ENCODE measurements at places on chromosomes 3 and 15.

DNA sequence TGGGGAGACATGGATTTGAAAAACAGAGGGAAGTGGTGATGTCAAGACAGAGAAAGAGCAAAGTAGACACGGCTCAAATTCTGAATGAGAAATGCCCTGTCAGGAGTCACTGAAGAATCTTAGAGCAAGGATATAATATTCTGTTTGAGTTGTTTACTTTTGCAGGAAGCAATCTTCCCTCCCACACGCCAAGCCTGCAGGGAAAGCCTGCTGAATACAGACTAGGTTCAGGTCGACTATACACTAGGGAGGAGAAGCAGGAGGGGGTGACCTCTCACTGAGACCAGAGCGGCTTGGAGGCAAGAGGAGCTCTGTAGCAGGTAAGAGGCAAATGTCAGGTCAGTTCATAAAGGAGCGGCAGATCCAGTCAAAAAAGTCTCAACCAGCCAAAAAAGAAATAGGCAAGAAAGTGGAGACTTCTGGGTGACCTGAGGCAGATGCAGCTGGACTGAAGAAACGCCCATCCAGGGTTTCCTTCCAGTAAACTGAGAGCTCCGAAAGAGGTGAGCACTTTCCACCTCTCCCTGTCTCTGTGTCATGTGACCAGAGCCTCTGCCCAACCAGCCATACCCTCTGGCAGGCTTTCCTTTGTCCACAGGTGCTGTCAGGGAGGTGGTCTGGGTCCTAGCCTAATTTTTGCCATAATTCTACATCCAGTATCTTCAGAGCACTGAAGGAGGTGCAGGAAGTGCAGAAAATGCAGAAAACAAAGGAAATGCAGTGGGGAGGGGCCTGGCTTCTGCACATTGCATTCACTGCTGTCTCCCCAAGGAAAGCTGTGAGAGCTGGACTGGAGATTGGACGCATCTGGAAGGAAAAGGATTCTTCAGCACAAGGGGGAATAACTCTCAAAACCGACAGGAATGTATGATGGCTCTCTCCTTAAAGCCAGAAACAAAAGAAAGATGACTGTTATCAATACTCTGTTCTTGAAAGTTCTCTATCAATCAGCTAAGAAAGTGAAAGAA lies 37.8 kb upstream of the CTXND1 start:
- DNase-seq = no peak

DNA sequence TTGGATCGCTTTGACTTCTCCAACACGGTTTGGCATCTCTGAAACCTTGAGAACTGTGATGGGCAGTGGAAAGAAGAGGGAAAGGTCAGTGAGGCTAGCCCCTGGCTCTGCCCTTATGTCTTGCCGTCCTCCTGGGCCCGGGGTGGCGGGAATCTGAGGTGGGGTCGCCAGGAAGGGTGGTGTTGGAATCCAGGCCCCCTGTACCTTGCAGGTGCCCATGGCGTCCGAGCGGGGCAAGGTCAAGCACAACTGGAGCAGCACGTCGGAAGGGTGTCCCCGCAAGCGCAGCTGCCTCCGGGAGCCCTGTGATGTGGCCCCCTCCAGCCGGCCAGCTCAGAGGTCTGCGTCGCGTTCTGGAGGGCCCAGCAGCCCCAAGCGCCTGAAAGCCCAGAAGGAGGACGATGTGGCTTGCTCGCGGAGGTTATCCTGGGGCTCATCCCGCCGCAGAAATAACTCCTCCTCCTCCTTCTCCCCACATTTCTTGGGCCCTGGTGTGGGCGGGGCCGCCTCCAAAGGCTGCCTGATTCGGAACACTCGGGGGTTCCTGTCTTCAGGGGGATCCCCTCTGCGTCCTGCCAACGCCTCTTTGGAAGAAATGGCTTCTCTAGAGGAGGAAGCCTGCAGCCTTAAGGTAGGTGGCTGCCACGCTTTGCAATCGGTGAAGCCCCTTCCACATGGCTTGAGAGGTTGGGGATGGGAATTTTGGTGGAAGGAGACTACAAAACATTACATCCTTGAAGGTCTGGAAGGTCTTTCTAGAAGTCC lies 907 bp downstream of the TATDN2 start:
- DNase-seq = peak; percentile 12

DNA sequence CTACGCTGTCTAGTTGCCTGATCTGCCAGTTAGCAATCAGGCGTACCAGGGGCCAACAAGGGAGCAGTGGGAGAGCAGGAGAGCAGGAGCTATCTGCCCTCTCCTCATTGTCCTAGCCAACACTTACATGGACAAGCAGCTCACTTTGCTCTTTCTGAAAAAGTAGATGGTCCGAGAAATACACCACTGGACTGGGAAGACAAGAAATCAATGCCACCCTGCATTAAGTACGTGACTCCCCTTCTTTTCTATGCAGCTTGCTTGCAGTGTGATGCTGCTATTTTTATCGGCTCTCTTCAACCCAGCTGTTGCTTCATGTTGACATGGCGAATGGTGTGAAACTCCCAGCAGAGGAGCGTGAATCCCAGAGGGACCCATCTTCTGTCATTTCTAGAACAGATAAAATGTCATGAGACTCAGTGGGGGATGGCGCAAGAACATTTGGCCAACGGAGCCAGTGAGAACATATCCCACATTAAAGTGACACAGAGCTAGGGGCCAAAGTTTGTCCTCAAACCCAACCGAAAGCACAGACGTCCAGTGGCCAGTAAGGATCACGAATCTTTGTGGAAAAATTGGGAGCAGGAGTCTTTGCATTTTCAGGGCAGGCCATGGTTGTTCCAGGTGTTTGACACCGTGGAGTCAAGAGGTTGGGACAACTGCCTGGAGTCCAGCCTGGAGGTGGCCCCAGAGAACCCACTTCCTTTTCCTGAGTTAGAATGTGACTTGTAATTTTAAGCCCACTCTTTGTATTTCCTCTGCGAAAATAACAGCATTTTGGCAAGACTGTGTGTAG lies 53.7 kb upstream of the MEF2A start:
- peak; percentile 37 for DNase-seq

DNA sequence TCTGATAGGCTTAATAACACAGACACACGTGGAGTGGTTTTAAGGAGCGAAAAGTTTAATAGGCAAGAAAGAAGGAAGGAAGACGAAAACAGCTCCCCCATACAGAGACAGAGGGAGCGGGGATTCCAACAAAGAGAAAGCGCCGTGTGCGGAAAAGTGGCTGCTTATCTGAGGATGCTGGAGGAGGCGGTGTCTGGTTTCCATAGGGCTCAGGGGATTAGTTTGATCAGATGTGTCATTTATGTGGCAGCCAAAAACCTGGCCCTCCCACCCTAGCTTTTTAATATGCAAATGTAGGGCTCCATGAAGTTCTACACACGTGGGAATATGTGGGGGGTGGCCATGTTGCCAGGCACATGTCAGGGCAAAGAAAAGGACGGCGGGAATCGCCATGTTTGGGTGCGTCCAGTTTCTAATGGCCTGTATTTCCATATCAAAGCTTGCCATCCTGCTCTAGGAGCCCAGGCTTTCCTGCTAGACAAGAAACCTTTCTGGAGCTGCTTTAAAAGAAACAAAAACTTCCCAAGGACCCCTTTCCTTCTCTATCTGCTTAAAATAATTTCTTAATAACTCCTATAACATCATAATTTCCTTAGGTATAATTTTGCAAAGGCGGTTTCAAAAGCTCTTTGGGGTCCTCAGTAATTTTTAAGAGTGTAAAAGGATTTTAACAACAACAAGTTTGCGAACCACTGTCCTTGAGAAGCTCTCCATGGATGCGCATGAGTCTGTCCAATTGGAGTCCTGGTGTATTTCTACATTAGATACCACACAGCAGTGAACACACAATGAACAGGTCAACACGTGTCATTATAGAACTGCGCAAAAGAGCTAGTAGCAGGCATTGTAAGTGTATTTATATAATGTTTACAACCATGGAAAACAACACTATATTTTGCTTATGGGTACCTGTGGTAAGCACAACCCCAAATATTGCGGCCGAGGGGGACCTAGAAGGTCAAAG lies 622 bp upstream of the ZNF589 start:
- DNase-seq = no peak

GRCh38 chr3:49411535-49411967 lies 225 bp downstream of the RHOA start:
- DNase-seq = no peak

GRCh38 chr3:45912435-45912834 lies 26.1 kb downstream of the CCR9 start:
- DNase-seq = no peak

GRCh38 chr3:185504636-185505035 lies 5.8 kb upstream of the TMEM41A start:
- DNase-seq = no peak

- no peak for DNase-seq
Observed at GRCh38 chr3:70507486-70507885, 195.0 kb upstream of the MDFIC2 start.

- DNase-seq = peak; percentile 44
Observed at GRCh38 chr3:125594125-125594524, 1.2 kb downstream of the OSBPL11 start.

DNA sequence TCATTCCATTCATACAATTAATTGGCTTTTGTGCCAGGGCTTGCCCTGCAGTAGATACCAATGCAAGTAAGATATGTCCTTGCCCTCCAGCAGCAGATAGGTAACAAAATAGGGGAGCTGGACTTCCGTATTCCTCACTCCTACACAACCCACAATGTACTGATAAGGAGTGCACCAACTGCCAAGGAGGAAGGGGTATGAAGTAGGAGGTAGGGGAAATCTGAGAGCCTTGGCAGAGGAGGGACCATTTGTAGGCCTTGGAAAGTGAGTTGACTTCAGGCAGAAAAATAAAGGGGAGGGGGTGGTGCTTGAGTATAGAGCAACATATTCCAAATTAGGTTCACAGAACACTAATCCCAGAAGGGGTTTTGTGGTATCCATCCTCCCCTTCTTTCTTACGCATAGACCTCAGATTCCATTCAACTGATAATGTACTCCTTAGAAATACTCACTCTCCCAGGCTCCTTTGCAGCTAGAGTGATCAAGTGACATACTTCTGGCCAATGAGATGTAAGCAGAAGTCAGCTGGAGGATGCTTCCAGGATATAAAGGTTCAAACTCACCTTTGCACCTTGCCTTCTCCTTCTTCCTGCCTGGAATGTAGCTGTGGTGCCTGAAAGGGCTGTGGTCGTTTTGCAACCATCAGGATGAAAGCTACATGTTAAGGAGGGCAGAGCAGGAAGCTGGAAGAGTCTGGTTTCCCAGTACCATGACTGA lies 127.1 kb upstream of the SMAD3 start:
- no peak for DNase-seq

DNA sequence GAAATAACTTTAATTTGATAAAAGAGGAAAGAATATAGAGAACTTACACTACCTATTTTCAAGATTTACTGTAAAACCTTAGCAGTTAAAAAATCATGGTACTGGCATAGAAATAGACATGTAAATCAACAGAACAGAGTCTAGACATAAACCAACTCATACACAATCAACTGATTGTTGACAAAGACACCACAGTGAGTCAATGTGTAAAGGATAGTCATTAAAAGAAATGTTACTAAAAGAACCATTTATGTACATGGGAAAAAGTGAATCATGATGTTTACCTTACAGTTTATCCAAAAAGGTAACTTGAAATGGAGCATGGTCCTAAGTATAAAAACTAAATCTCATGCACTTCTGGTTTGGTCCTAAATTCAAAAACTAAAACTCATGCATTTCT lies 847.4 kb downstream of the IGSF11 start:
- DNase-seq = no peak

DNA sequence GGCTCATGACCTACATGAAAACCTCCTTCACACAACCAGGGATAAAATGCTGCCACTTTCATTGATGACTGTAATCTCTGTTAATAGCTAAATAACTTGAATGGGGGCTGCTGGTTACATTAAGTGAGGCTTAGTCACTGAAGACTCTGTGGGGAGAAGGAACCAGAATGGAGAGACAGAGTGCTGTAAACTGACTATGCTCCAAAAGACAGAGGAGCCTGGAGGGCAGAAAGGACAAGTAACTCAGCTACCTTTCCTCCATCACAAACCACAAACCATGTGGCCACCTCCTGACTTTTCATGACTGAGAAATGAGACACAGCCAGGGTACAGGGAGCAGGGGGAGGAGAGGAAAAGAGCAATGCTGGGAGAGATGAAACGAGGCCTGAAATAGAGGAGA lies 97.1 kb upstream of the TRIM42 start:
- no peak for DNase-seq

DNA sequence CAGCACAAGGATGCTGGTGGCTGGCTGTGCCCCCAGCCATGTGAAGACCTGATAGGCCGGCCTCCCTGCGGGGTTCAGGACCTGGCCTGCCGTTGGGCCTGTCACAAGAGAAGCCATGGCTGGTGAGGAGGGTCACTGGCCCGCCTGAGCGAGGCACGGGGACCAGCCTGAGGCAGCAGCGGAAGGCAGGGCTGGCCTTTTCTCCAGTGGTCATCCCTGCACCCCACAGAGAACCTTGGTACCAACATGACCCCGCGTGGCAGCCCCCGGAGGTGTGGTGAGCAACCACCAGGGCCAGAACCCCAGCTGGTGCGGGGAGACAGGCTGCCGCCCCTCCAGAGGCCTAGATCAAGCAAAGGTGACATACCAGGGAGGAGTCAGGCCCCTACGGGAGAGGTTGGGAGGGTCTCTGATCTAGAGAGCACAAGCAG lies 134.1 kb upstream of the MEF2A start:
- no peak for DNase-seq

GRCh38 chr3:32544894-32545293 lies 25.8 kb downstream of the DYNC1LI1 start:
- DNase-seq = peak; percentile 14

- no peak for DNase-seq
Observed at GRCh38 chr3:27880969-27881892, 159.1 kb upstream of the EOMES start.

GRCh38 chr3:39139442-39139841 lies 13.9 kb downstream of the CSRNP1 start:
- no peak for DNase-seq

- no peak for DNase-seq
Observed at GRCh38 chr3:32620611-32621310, 50.1 kb upstream of the DYNC1LI1 start.

- no peak for DNase-seq
Observed at GRCh38 chr15:35058534-35059054, 26.5 kb downstream of the NANOGP8 start.

GRCh38 chr3:35393901-35394799 lies 245.2 kb upstream of the ARPP21 start:
- no peak for DNase-seq

- DNase-seq = peak; percentile 7
Observed at GRCh38 chr15:77386626-77387025, 33.3 kb downstream of the PEAK1 start.

DNA sequence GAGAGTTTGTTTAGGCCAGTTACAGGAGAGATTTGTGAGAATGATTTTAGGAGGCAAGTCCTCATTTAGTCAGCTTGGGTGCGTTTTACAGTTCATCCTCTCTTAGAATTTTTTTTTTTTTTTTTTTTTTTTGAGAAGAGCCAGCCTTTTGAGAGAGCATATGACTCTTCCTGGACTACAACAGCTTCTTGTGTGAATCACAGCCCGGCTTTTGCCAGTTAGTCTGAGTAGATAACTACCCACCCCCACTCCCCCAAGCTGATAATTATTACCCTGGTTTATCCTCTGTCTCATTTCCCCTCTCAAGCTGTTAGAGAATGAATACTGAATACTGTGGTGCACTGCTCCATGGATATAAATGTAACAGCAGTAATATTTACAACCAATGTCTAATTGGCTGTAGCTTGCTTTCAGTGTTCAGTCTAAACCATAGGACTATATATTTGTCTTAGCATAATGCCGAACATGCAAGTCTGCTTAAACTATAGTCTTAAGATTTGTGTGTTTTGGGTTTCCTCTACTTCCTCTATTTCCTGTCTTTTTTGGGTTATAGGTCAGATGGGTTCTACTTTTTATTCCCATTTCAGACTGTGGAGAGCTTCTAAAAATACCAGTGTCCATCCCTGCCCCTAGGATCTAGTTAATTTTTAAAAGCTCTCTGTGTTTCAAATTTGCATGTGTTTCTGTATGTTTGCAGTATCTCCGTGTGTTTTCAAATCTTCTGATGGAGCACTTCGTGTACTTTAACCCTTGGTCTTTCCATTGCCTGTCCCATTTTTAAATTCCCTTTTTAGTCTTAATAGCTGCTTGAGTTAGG lies 8.0 kb downstream of the CHD2 start:
- peak; percentile 78 for DNase-seq

Measured in fibroblast of villous mesenchyme (primary cell).